T follicular helper cell (primary cell): ENCODE measurements at places on chromosomes 2 and 18.

GRCh38 chr2:67619204-67619603, 222.1 kb downstream of the ETAA1 start:
- DNase-seq, result no peak

GRCh38 chr2:203786549-203787351, 80.3 kb downstream of the CD28 start:
- no peak for DNase-seq

DNA sequence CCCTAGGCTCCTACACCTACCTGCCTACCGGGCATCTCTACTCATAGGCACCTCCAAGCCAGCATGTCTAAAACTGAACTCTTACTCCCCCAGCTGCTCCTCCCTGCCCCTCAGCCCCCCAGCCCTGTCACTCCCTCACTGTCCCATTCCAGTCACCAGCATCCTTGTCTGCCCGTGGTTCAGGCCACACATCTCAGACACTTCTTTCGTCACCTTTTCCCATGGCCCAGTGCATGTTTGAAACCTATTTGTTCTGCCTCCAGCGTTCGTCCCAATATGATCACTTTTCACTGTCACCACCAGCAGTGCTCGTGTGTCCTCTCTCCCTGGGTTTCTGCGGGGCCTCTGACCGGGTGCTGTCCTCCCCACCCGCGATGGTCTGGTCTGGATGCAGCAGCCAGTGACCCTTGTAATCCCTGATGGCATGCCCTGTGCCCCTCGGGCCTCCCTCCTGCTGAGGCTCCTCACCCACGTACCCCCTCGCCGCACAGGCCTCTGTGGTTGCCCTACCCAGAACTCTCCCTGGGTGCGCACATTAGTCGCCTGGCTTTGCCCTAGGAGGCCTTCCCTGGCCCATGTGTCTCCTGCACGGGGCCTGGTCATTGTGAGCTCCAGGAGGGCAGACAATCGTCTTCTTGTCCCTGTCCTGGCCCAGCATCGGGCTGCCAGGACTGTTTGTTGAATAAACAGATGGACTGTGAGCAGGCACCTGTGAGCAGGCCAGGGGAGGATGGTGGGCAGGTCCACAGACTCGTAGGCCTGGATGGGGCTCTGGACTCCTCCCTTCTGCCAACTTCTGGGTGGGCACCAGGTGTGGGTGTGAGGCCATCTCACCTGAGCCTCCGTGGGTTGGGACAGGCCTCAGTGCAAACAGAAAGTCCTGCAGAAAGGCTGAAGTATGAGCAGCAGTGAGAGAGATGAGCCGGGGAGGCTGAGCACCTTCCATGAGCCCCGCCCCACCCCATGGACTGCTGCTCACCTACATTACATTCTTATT, 15.5 kb downstream of the LDLRAD4 start:
- DNase-seq, result no peak

DNA sequence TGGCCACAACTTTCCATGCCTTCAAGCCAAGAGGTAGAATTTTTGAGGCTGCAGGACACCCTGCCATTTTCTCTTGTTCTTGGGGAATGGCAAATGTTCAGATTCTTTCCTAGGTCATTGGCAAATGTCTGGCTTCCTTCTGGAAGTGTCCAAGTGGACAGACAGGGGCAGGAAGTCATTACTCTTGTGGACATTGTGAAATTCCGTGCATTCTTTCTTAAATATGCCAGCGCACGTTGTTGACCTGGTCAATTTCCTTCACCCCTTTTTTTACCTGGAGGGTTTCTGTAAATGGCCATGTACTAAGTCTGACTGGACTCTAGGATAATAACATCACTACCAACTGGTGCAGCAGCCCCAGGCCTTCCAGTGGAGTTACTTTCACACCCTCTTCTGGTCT, 13.9 kb downstream of the ASB18 start:
- no peak for DNase-seq

DNA sequence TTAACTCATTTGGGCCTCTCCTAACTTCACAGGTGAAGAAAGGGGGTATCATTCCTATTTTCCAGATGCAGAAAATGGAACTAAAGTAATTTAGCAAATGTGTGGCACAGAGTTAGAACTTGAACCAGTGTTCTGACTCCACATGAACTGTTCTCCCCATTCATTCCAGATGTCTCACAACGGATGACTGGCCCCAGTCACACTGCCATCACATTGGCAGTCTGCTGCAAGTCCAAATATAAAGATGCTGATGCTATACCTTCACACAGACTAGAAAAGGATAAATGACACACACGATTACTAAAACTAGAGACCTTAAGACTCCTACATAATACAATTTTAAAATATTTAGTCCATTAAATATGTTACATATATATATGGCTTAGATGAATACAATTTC, 195.7 kb downstream of the NBAS start:
- DNase-seq, result no peak

DNA sequence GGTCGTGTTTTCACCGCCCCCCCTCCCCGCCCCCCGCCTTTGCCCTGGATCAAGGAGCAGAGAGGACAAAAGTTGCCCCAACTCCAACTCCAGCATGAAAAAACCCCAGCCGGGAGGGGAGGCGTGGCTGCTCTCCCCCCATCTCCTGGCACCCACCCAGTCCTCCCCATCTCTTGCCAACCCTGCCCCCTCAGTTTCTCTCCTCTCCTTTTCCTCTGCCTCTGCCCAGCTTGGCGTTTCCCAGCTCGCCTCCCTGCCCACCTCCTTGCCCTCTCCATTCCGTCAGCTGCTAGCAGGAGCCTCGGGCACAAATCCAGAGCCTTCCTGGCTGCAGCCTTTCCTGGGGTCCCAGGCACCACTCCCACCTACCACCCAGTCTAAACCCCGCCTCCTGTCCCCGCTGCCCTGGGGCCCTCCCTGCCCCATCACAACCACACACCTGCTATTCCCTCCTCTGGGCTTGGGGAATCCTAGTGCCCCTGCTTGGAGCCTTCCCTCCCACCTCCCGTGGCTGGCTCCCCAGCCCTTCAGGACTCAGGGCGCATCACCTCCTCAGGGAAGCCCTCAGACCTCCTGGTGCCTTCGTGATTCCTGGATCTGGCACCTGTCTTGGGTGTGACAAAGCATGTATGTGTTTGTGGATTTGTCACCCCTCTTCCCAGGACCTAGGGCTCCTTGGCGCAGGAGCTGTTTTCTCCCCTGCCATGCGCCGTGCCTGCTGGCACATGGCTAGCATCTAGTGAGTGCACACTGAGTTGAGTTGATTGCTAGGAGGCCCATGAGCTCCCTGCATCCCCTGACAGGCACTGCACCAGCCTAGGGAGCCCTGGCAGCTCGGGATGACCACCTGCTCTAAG, 209.1 kb downstream of the TFCP2L1 start:
- no peak for DNase-seq
